CD4-positive, alpha-beta T cell treated with Interleukin-1 beta for 1 hour (primary cell): ENCODE measurements at places on chromosomes 5 and 9.

DNA sequence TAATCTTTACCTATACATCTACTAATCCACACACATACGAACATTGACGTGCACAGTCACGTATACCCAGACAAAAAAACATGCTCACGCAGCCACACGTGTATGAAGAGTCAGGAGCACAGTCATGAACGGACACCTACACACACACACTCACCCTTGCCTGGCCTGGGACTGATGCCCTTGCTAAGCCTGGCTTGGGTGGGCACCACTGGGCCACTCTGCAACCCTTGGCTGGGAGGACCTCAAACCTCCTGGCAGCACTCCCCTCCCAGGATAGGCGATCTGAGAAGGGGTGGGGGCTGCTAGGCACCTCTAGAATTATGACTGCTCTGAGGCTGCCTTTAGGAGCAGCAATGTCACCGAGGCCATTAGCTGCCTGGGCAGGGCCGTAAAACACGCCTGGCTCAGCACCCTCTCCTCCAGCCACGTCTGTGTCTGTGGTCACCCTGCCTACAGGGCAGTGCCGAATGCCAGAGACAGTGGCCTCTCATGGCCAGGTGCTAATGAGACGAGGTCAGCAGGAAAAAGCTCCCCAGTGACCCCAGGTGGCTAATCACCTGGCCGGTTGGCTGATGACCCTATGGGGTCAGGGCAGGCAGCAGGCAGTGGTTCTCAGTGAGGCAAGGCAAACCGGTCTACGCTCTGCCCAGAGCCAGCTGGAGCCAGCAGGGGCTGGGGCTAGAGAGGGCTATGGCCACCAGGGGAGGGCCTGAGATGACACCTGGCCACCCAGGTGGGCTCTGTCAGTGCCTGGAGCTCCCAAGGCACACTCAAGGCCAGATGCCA is 33.7 kb upstream of the MVB12B start:
- DNase-seq, result no peak

GRCh38 chr5:117055517-117055916 is 480.9 kb upstream of the SEMA6A start:
- DNase-seq, result no peak

GRCh38 chr9:128862401-128862851 is 19.3 kb downstream of the KYAT1 start:
- DNase-seq, result no peak

DNA sequence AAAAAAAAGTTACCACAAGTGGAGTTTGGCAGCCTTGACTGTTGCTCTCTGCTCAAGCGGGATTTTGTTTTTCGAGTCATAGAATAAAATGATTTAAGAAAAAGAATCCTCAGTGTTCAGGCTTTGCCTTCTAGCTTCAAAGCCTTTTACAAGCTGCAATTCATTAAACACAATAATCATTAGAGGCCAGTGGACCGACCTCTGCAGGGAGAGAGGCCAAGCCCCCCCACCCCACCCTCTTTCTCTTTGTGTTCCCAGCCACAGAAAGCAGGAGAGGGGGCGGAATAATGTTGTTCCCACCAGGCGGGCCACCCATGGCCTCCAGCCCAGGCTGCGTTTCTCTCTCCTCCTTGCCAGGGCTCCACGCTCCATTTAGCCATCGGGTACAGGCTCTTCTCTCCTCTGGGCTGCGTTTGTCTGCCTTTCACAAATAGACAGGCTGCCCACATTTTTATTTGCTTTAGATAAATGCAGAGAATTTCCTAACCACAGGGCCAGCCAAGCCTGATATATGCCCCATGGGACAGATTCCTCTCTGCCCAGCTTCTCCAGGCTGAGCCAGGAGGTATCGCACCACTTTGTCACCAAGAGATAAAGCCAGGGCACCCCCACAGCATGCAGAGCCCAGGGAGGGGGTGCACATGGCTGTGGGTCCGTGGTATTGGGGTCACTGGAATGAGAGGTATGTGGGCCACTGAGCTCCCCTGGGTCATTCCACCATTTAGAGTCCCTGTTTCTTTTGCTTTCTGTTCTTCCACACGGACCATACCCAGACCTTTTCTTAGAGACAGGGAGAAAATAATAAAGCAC is 318.8 kb downstream of the PIK3R1 start:
- no peak for DNase-seq

- DNase-seq, result no peak
Observed at GRCh38 chr5:172904643-172905345, 54.4 kb upstream of the RPL26L1 start.

DNA sequence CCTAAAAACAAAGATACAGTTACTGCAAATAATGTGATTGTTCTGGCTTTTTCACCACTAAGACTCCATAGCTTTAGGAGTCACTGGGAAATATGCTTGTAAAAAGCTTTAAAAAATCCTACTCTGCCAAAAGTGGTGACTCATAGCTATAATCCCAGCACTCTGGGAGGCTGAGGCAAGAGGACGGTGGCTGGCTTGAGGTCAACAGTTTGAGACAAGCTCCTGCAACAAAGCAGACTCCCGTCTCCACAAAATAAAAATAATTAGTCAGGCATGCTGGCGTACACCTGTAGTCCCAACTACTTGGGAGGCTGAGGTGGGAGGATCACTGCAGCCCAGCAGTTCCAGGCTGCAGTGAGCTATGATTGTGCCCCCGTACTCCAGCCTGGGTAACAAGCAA is 406.4 kb downstream of the HTR1A start:
- no peak for DNase-seq

DNA sequence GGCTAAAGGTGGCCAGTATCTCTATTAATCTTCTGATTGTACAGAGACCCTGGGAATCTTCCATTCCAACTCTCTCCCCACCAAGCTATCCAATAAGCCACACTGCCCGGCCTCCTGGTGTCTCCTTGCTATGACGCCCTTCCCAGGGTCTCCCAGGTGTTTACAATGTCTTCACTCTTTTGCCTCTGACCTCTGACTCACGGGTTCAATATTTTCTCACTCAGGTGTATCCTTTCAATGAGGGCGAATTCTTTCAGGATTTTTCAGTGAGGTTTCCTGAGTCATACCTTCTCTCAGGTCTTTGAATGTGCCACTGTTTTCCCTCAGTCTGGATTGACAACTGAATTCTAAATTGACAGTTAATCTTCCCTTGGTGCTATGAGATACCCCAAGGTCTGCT is 53.7 kb upstream of the IRX4 start:
- no peak for DNase-seq
